ENCODE measurements at places on chromosomes 4 and X.

DNA sequence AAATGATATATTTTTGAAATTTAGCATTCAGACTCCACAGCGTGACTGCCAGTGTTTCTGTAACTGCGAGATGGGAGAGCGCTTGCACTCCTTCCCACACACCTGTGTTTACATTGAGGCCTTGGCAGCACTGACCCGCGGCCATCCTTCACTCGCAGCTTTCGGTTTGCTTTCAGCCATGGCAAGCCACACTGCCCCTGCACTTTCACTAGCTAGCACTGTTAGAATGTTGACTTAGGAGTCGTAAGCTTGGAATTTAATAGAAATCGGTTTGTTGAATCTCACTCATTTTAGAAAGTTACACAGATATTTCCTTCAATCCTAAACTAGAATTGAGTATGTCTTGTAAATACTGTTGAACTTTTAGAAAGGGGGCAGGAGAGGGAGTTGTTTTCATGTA lies 136.2 kb downstream of the CFAP299 start:
- DNase-seq = no peak

GRCh38 chr4:38009421-38009820 lies 49.2 kb downstream of the PTTG2 start:
- DNase-seq = no peak

GRCh38 chrX:73930300-73930699 lies 367.3 kb downstream of the CHIC1 start:
- DNase-seq = no peak

DNA sequence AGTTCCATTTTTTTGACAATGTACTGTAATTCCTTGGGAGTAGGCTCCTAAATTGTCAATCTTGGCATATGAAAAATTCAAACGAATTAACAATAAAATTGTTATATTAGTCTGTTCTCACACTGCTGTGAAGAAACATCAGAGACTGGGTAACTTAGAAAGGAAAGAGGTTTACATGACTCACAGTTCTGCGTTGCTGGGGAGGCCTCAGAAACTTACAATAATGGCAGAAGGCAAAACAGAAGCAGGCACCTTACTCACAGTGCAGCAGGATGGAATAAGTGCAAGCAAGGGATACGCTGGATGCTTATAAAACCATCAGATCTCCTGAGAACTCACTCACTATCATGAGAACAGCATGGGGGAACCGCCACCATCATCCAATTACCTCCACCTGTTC lies 246.4 kb upstream of the TRAM1L1 start:
- DNase-seq = no peak

DNA sequence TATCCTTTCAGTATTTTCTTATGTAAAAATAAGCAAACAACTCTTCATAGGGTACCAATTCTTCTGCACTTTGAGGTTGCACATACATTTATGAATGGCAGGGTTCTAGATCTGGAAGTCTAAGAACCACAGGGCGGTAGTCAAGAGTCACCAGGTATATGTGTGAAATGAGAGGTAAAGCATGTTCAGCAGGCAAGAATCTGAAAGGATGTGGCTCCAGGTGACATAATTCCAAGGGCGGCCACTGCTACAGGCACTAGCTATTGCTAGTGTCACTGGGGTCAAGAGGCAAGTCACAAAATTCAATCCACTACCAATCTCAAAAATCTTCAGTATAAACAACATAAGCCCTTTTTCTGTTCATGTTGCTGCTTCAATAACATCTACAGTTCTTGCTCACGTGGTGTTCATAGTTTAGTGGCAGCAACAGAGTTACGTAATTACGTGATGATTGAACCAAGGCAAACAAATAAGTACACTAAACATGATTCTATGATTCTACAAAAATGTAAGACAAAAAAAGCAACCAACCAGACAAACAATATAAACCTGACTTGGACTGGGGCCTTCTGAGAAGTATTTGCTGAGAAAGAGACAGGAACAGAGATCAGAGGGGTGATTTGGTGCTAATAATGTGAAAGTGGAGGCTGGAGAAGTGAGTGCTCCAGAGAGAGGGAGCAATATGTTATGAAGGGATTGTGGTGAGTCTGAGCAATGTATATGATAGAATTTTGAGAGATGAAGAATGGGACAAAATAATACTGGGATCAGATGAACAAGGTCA lies 101.7 kb downstream of the NAA11 start:
- DNase-seq = no peak

- no peak for DNase-seq
Measured at GRCh38 chrX:129768186-129768585, 11.6 kb upstream of the SASH3 start.

GRCh38 chr4:158938220-158939044 lies 164.4 kb upstream of the RAPGEF2 start:
- no peak for DNase-seq

DNA sequence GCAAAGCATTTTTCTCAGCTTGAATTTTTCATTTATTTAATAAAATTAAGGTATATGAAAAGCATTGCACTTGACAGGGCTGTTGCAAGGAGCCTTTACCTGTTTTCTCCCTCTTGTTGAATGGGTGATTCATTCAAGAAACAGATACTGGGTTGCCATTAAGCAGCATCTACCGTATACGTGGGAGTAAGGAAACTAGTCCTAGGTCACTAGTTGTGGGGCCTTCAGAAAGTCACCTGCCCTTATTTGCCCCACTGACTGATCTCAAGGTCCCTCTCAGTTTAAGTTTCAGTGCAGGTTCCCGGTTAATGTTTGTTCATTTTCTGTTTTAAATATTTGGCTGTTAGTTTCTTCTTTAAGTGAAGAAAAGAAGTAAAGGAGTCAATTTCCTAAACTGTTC lies 34.0 kb downstream of the LHFPL1 start:
- DNase-seq = no peak

- no peak for DNase-seq
Measured at GRCh38 chr4:96375367-96375766, 535.5 kb downstream of the PDHA2 start.

DNA sequence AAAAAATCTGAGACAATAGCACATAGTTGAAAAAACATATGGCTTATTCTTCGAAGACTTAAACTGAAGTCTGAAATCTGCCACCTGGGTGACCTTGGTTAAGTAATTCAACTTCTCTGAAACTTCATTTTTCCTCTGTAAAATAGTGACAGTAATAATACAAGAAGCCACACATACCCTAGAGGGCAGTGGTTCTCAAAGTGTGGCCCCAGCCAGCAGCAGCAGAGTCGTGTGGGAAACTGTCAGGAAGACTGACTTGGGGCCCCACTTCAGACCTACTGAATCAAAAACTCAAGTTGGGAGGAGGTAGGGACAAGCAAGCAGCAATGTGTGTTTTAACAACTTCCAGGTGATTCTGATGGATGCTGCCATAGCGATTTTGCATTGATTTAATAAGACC lies 249.9 kb downstream of the HNRNPD start:
- no peak for DNase-seq

- no peak for DNase-seq
Measured at GRCh38 chr4:174422893-174423256, 99.4 kb downstream of the HPGD start.

Data from stimulated activated CD4-positive, alpha-beta T cell treated with anti-CD3 and anti-CD28 coated beads, Interleukin-12 subunit alpha, Interleukin-12 subunit beta, amount 100 ng/mL, for 4 hours (primary cell).